ENCODE measurements at places on chromosomes 12 and 14.

DNA sequence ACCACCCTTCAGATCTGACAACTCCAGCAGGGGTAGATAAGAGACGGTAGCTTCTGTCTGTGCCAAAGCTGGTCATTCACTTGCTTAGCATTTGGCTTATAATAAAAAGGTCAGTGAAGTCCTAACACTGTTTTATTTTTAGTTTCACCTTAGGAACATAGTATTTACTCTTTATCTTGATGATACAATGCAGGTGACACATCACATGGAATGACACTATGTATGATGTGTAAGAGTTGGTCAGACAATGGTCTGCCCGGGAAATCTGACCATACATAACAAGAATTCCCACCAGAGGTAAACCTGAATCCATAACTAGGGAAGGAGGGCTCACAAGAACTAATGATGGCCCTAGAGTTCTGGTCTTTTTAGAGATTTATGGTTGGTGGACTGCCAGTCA, 66.6 kb downstream of the IFNG start:
- DNase-seq: no peak

DNA sequence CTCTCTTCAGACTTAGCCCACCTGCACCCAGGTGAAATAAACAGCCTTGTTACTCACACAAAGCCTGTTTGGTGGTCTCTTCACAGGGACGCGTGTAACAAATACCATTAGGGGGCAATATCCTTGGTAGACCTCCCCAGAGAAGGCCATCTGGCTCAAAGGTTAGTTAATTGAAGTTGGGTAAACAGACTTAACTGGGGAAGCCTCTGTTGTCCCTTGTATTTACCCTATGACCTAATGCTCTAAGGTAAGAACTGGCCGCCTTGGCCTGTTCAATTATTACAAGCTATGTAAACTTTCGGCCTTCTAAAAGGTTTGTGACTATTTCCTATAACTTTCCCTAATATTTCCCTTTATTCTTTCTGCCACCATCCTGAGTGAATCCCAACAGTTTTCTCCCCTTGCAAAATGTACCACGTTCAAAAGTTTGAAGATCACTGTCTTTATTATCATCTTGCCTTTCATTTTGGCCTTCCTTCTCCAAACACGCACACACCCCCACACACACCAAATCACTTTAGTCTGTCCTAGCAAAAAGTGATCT, 15.3 kb upstream of the LYZ start:
- DNase-seq: no peak

GRCh38 chr14:76491172-76491930, 115.4 kb downstream of the ESRRB start:
- DNase-seq: no peak

- DNase-seq: no peak
Measured at GRCh38 chr14:91674911-91675310, 57.0 kb downstream of the CATSPERB start.

GRCh38 chr12:28569698-28570411, 379.6 kb downstream of the CCDC91 start:
- no peak for DNase-seq

DNA sequence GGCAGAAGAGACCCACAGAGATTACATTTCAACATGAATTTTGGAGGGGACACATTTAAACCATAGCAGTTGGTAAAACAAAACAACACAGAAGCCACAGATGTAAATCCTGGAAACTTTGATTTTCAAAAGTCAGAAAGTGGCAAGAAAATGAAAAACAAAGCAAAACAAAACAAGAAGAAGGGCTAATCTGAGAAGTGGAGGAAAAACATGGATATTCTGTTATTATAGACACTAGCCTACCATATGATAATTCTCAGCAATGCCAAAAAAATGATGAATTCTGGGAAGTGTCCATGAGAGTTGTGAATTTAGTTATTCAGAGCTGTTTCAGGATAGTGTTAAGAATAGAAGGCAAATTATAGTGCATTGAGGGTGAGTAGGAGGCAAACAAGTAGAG, 192.3 kb downstream of the TRHDE start:
- no peak for DNase-seq

DNA sequence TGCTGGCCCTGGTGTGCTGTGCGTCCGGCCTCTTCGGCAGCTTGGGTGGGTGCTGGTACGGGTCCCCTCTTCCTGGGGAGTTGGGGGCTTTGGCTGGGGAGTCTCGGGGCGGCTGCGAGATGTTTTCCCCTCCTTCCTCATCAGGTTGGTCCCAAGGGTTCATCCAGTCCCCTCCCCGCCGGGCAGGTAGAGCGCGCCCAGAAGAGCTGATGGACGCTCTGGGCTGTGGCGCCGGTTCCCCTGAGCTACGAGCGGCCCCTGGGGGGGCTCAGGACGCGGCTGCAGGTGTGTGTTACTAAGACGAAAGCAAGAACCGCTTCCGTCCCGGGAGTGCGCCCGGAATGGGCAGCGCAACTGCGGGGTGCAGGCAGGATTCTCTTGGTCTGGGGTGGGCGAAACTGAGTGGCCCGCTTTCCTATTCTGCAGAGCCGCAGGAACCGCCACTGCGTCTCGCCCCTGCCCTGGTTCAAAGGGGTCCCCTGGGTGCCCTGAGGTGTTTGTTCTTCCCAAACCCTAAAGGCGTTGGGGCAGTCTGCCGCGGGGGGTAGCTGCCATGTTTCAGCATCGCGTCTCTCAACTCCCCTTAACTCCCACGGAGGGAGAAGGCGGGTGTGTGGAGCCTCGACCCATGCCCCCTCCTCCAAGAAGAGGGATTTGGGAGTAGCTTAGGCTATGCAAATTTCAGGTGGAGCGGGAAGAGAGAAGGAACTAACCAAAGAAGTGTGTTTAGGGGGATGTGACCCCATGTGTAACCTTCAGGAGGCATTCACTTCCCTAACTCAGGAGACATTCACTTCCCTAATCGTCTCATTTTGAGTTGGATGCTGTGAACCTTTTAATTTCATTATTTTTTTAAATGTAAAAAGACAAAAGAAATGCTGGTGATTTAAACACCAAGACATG, 1.2 kb downstream of the SLC24A4 start:
- DNase-seq: no peak

DNA sequence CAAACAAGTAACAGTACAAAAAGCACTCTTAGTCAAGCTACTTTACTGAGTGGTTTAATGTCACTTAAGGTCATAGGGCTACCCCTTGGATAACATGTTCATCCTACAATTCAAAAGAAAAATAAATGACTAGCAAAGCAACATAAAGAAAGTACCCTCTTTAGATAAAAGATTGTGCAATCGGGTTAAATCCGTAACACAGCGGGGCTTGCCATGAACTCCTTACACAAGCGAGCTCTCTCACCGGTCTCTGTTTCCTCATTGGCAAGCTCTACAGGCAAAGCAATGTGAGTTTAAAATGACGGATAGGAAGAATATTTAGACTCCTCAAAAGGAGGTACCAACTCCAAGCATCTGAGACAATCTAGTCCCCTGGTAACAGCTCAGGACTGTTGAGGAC, 140.6 kb downstream of the EGLN3 start:
- peak; percentile 91 for DNase-seq

- no peak for DNase-seq
Measured at GRCh38 chr12:32895688-32896431, 717 bp downstream of the PKP2 start.

DNA sequence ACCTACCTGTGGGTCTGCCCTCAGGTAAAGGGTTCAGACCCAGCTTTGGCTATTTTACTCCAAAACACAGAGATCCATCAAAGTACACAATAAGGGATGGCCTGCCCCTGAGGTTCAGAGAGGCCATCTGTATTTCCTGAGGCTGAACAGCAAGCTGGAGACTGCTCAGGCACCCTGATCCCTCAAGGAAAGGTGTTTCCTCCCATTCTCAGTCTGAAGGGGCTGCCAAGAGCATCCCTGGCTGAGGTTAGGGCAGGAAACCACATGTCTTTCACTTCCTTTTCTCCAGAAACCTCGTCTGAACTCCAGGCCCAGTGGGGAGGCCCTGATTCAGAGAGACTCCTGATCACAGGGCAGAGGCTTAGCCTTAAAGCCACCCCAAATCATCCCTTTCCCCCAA, 1.5 kb downstream of the RILPL1 start:
- DNase-seq: no peak

DNA sequence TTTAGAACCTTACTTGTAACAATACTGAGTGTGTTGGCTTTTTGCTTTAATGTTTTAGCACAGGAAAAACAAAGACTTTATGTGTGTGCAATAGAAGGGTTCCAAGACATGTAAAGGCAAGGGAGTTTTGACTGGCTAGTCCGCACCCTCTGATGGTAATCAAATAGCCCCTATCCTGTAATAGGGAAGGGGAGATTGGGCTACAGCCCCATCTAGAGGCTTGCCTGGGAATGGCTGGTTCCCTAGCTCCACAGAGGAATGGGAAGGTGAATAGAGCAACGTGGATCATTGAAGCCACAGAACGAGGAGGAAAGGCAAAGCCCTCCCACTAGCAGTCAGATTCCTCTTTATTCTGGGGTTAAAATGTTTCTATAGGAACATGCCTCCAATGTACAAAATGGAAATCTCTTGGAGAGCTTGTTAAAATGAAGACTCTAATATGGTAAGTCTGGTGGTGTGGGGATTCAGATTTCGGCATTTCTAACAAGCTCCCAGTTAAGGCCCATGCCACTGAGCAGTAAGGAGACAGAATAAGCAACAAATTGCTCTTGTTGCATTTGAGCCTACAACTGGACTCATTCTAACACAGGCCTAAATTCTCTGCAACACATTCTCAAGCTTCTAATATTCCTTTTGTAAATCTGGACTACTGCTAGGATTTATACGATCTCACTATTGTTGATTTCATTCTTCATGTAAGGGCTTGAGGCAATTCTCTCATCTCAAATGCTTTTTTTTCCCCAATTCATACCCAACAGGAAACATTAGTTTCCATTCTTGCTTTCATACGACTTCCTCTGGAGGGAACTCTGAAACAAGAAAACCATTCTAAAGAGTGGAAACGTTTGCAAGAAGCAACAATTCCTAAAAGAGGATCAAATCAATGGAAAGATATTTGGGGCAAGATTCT, 57.1 kb downstream of the NIN start:
- peak; percentile 40 for DNase-seq

GRCh38 chr14:42045383-42045782, 438.7 kb downstream of the LRFN5 start:
- no peak for DNase-seq

- DNase-seq: peak; percentile 87
Measured at GRCh38 chr12:130633771-130634170, 82.3 kb downstream of the RIMBP2 start.

DNA sequence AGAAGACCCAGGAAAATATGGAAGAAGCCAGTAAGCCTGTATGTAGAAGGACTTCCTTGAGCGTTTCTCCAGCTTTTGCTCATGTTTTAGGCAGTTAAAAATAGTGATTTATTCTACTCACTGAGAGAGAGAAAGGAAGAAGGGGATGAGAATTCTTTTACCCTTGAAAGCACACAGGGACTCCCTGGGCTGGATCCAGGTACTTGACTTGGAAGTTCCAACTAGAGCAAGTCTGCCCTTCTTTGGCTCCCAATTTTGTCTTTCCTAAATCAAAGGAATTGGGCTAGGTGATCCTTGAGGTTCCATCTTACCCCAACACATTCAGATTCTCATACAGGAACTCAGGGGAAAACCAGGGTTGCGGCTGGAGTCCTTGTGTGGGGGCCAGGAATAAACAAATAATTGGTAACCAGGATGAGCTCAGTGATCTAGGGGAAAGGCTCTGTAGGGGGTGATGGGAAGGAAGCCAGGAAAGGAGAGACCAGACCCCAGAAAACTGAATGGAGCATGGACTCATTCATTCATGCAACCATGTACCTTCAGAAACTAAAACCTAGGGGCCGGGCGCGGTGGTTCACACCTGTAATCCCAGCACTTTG, 11.5 kb upstream of the ITGA5 start:
- no peak for DNase-seq

DNA sequence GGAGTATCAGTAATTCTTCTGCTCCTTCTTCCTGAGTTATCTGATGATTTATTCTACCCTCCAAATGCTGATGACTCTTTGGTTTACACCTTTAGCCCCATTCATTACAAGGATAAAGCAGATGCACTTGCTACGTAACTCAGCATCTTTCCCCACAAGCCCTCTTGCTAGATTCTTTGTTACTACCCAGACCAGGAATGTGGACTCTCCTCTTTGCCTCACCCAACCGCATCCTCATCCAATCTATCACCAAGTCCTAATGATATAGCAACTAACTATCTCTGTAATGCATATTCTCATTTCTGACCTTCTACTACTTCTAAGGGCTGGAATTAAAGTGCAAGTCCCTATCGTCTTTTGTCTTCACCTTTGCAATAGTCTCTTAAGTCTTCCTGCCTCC, 9.2 kb downstream of the KRT1 start:
- DNase-seq: no peak
